CD4-positive, alpha-beta T cell treated with Interleukin-2 at 100 ng/mL for 4 hours (primary cell): ENCODE measurements at places on chromosomes 3 and 15.

DNA sequence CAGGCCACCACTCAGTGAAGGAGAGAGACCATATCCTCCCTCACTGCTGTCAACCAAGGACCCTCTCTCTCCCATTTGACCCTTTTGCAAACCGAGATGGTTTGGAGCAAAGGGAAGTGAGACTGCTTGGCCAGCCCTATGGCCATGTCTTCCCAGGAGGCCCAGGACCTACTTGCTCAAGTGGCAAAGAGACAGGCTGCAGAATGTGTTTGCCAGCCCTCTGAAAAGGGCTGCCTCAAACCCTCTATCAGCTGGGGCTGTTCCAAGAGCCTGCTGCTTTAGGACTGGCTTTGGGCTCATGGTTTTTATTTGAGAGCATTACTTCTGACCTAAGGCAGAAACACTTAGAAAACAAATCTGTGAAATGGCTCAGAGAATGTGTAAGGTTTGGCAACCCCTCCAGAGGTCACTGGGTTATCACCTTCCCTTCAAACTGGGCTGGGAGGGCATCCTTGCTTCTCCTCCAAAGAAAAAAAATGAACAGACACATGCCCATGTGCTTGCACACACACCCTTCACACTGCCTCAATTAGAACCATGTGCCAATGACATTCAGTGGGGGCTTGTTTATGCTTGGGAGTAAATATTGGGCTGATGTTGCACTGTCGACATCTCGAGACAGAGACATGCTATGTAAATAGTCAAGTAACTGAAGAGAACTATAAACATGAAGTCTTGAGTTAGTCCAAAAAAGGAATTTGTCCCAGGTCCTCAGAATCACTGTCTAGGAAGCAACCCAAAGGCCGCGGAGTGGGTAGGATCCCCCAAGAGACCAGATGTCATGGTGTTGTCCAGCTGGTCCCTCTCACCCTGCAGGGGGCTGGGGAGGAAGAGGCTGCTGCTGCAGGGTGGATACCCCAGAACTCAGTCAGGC lies 49.8 kb upstream of the CTDSPL start:
- DNase-seq, result no peak

DNA sequence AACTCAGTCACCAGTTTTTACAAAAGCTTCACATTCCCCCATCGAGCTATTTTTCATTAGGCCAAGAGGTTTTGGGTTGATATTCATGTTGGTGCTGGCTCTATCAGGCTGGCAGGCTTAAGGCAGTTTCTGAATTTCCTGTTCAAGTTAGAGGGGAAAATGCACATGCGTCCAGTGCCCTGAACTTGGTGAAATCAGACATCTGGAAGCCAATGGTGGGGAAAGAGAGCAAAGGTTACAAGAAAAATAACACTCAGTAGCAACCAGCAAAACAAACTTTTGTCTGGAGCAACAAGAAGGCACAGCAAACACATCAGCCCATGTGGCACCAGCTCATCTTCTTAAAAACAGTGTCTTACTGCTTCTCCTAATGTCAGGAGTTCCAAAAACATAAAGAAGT lies 155.6 kb upstream of the TSC22D2 start:
- DNase-seq, result no peak

- DNase-seq, result no peak
Observed at GRCh38 chr3:110493438-110494092, 578.1 kb upstream of the NECTIN3 start.

- peak; percentile 20 for DNase-seq
Observed at GRCh38 chr3:146550743-146551510, 6.5 kb upstream of the PLSCR1 start.

DNA sequence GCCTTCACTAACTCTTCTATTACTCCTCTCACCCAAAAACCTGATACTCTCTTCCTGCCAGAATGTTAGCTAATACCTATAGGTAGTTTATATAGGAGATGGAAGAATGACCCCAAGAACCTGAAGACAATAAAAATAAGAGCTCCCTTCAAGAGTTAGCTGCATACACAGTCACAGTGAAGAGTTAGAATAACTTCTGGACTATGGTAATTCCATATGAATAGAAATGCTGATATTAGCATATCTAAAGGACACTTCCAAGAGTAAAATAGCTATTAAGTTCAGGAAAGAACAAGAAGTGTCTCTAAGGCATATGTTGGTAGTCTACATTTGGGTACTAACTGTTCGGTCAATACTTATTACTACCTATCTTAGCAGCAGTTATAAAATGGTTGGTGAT lies 134.2 kb downstream of the VGLL3 start:
- DNase-seq, result no peak

DNA sequence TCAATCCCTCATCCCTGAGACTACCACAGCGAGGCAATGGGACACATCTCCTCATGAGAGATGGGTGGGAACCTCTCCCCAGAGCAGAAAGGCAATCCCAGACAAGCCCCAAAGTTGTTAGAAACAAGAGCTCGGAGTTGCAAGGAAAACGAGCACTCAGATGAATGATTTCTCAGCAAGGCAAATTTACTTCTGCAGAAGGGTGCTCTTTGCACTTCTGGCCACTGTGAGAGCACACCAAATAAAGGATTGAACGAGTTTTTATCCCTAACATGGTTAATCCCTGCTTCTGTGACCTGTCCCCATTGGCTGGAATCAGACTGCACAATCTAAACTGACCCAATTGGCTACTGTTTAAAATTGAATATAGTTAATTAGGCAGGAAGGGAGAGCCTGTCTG lies 339.1 kb upstream of the POU1F1 start:
- DNase-seq, result no peak

- no peak for DNase-seq
Observed at GRCh38 chr3:73094951-73095350, 33.5 kb downstream of the EBLN2 start.

DNA sequence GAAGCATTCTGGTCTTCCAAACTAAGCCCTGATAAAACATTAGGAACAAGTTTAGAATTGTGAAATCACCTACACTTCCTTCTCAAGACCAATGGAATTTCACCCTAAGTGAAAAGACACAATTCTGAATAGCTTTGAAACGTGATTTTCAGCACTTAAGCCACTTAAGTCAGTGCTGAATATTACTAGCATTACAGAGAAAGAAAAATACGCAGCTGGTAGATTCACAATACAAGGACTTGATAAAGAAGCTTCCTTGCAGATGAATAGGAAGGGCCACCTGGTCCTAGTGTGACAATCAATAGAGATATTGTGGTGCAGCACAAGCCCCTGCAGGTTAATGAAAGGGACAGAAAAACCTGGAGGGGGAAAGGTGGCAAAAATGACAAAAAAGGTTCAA lies 353.1 kb upstream of the ALCAM start:
- DNase-seq, result no peak
